Neural crest cell (in vitro differentiated cells): ENCODE measurements at places on chromosomes 16 and 17. TPM values are rescaled to one million over a fixed set of nuclear protein-coding genes. Genes with fewer than 3 reads are reported as not detected.

DNA sequence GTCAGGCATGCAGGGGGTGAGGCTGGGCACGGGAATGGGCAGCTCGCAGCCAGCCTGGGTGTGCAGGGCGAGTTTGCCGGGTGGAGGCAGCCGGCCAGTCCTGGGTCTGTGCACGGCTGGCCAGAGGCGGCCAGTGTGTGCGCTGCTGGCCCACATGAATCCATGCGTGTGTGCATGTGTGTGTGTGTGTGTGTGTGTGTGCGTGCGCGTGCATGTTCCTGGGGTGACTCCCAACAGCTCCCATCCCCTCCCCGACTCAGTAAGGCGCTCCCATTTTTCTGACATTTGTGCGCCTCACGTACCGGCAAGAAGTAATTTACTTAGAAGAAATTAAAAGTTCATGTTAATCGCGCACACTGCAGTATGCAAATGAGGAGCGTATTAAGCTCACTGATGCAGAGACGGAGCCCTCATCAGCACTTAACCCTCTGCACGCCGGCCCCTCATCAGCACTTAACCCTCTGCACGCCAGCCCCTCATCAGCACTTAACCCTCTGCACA lies 55.4 kb upstream of the ACSF3 start:
- DNase-seq, result no peak

DNA sequence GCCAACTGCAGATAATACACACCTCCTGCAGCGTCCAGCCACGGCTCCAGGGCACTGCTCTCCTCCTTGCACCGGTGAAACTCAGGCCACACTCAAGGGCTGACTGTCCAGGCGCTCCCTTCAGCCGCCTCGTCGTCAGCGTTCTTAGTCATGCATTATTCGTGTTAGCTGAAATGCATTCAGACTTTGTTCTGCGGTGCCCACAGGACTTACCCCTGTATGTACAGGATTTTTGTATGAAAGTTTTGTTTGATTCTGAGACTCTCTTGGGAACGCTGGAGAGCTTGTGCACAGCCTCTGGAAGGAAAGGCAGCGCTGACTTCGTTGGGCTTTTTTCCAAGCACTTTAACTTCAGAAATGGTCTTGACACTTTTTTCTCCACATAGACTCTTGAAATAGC lies 22.1 kb downstream of the CIBAR2 start:
- DNase-seq, result no peak

DNA sequence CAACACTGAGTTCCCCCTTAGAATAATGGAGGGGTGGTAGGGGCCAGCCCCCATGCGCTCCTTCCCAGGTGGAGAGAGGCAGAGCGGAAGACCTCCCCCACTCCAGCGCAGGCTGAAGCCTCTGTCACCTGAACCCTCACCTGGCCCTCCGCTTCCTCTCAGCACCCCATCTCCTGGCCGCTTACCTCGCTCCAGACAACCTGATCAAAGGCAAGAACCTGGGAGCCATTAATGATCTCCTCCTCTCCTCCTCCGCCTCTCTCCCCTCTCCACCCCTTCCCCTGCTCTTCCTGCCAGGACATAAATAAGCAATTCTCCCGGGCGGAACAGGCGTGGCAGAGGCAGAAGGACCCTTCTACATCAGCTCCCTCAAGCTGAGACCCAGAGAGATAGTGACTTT lies 110.2 kb upstream of the LHX1 start:
- DNase-seq, result no peak

- DNase-seq, result no peak
Observed at GRCh38 chr16:47732122-47732521, 271.0 kb downstream of the PHKB start.

DNA sequence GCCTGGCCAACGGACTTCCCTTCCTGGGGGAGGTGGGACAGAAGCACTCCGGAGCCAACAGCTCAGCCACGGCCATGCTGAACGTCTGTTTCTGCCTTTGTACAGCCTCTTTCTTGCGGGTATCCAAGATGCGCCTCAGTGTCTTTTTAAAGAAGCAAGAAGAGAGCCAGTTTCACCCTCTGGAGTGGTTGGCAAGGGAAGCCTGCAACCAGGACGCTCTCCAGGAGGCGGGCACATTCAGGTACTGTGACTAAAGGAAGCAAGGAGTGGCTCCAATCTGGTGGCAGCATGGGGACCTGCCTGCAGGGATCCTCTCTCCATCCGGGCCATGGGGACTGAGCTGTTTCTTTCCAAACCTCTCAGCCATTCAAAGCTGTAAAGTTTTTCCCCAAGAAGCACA lies 60.6 kb upstream of the ENDOV start:
- DNase-seq, result no peak

DNA sequence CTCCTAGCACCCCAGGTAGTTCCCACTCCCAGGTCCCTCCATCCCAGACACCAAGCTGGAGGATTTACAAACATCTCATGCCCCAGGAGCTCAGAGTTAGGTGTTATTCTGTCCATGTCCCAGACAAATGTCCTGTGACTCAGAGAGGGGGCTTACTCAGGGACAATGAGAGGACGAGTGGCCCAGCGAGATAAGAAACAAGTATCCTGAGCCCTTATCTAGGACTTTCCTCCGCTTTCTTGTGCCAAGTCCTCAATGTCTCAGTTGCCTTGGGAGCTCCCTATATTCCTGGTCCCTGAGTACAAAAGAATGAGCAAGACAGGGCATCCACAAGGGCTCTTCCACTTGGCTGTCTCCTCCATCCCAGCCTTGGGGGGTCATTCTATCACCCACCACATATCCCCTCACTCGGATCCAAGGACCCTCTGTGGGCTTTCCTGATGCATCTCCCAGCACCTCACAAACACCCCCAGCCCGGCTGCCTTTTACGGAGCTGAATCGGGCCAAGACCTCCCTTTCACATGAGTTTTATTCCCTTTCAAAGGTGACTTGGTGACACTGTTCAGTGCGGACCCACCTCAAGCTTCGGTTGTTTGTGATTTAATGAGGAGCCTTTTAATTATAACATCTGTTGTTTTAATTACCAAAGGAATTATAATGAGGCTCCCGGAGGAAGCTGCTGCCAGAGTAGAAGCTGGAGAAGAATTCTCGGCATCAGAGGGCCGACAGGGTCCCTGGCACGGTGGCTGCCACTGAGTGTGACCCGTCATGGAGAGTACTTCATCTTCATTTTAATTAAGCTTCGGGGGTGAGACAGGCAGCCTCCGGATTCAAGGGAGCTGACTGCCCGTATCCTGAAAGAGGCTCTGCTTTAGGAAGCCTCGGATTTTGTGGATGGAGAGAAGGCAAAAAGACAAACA lies 121.5 kb downstream of the WSCD1 start:
- DNase-seq, result no peak

GRCh38 chr16:54266363-54266955 lies 20.1 kb downstream of the IRX3 start:
- DNase-seq, result no peak

GRCh38 chr16:88306860-88307545 lies 75.8 kb upstream of the ZNF469 start:
- DNase-seq, result no peak

- no peak for DNase-seq
Observed at GRCh38 chr17:76565728-76566612, 19.7 kb downstream of the ST6GALNAC2 start.

DNA sequence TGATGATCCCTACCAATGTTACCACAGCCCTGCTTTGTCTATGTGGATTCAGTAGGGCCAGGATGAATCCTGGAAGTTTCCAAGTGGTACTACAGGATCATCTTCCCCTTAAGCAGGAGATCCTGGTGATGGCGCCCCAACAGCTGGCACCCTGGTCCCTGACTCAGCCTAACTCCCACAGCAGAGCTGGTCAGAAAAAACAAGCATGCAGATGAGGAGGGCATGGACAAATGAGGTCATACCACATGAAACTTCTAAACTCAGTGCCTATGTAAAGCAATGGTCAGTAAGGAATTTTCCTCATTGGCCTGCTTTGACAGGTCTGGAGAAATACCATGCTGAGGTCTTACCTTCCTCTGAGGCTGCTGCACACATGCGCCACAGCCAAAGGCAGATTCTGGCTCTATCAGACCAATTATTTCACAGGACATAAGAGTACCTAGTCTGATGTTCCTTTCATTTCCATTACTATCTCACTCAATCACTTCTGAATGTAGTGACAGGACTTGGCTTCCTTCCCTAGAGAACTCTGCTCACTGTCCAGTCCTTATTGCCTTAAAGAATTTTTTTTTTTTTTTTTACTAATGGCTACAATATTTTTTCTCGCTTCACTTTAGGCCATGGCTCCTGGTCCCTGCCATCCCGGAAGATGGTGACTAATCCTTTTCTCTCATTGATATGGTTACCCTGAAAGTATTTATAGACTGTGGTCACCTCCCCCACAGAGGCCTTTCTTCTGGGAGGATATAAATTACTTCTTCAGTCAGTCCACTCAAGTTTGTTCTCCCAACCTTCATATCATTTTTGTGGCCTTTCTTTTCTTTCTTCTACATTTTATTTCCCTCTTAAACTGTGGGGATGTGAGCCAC lies 525.2 kb upstream of the PSMD7 start:
- DNase-seq, result no peak

DNA sequence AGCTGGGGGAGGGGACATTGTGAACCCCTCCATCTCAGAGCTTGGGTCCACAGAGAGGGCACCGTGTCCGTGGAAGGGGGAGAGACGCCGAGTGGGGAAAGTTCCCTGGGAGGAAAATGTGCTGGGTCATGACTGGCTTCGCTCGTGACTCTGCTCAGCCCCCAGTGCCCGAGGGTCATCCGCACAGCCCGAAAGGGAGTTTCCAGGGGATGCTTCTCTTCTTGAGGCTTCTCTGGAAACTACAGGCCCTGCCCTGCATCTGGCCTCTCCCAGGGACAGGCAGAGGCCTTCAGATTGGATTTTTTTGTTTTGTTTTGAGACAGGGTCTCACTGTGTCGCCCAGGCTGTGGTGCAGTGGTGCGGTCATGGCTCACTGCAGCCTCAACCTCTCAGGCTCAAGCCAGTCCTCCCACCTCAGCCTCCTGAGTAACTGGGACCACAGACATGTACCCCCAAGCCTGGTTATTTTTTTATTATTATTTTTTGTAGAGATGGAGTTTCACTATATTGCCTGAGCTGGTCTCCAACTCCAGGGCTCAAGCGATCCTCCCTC lies 9.8 kb upstream of the GSE1 start:
- DNase-seq, result no peak

- no peak for DNase-seq
Observed at GRCh38 chr17:77212833-77213777, 72.3 kb downstream of the SEC14L1 start.

GRCh38 chr16:79318143-79318899 lies 282.2 kb downstream of the MAF start:
- DNase-seq, result no peak

DNA sequence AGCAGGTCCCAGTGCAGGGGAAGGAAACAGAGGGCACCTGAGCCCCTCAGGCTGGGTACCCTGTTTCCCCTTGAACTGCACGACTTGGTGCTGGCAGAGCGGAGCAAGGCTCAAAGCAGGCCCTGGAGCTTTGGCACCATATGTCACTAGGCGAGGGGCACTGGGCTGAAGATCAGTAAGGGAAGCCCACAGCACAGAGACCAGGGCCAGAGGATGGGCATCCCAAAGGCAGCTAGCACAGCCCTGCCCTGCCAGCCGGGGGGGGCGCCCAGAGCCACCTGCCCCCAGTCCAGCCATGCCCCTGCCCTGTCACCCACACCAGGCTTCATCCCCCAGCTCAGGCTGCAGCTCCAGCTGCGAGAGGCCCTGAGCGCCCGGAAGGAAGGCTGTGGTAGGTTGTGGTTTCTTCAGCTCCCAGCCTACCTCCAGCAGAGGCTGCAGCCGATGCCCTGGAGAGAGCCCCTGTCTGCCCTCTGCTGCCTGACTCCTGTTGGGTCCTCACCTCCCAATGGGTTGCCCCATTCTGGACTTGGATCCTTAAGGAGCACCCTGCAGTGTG lies 10.9 kb downstream of the NHERF1 start:
- DNase-seq, result no peak

DNA sequence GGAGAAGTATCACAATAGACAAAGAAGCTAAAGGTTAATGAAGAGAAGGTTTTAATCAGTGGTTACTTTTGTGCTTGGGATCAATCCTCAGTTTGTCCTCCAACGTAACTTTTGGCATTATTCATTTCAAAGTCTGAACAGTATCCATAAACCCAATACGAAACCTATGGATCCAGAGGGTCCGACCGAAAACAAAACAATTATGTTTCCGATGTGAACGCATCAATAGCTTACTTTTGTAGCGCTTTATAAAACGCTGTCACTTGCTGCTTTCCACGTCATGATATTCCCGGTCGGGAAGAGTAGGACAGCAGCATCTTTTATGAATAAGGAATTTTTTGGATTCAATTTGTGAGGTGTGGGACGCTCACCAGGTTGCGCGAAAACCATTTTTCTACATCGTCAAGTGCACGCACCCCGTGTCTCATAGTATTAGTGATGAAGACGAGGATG lies 383.8 kb downstream of the ZFHX3 start:
- DNase-seq, result no peak

- no peak for DNase-seq
Observed at GRCh38 chr17:6862825-6863224, 31.3 kb upstream of the TEKT1 start.

DNA sequence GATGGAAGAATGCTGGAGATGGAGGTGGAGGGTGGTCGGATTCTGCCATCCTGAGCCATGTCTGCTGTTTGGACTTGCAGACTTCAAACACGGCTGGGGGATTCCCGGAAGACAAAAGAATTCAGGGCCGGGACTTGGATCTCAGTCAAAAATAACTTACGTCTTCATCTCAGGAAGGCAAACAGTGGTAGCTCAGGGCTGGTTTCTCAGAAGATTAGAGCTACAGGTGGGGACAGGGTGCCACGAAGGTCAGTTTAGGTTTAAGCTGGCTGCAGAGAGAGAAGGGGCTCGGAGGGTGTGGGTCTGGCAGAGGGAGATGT lies 4.3 kb upstream of the RHBDL3 start:
- DNase-seq, result no peak

GRCh38 chr16:21614896-21615295 lies 15.5 kb downstream of the METTL9 start:
- DNase-seq, result no peak

Gene OTOP3
- not detected in 2 replicates for total RNA-seq

Gene FOXC2
- total RNA-seq, result 0.11 TPM in 1 of 2 replicates, not detected in the other

Gene YBX2
- 0.54 and 0.96 TPM in 2 replicates for total RNA-seq

Gene ASGR1
- 9.6 and 11.2 TPM in 2 replicates for total RNA-seq

Gene CSH2
- not detected in 2 replicates for total RNA-seq

Gene CTCF
- 78.8 and 79.8 TPM in 2 replicates for total RNA-seq

Gene NPLOC4
- 89.8 and 97.7 TPM in 2 replicates for total RNA-seq

Gene RUNDC3A
- total RNA-seq, result 8.7 and 12.9 TPM in 2 replicates

Gene RPS6KB1
- total RNA-seq, result 36.8 and 41.5 TPM in 2 replicates

Gene FN3KRP
- 44.1 and 44.4 TPM in 2 replicates for total RNA-seq

Gene TMEM235
- not detected in 2 replicates for total RNA-seq

Gene USP6
- total RNA-seq, result 0.26 and 0.30 TPM in 2 replicates

Gene FBXW10
- total RNA-seq, result 0.19 and 0.20 TPM in 2 replicates
